PC-9 (cell line): ENCODE measurements at places on chromosomes 2 and 18. TPM values are rescaled to one million over a fixed set of nuclear protein-coding genes. Genes with fewer than 3 reads are reported as not detected.

GRCh38 chr2:213923543-213923942 is 487.3 kb upstream of the VWC2L start:
- no peak overlapping the region for H3K27ac ChIP-seq
- H3K4me3 ChIP-seq: no peak overlapping the region
- no peak for DNase-seq

- no peaks in the 10 kb centered on the region for H3K36me3 ChIP-seq
- peak overlapping the region; percentile 71 for H3K27ac ChIP-seq
- H3K4me3 ChIP-seq: no peak overlapping the region
Observed at GRCh38 chr2:102540882-102541281, 67.9 kb downstream of the SLC9A4 start.

- no peak for DNase-seq
- H3K36me3 ChIP-seq: no peaks in the 10 kb centered on the region
- no peak overlapping the region for H3K27ac ChIP-seq
- H3K4me3 ChIP-seq: no peak overlapping the region
- H3K27me3 ChIP-seq: no peaks in the 10 kb centered on the region
Observed at GRCh38 chr2:235583144-235583543, 89.3 kb downstream of the AGAP1 start.

GRCh38 chr2:85580206-85580605 is 2.8 kb downstream of the VAMP8 start:
- no peak for DNase-seq
- 0 out of 2 replicates have a peak, but pooled peaks cover 7% of the 10 kb centered on the region for H3K36me3 ChIP-seq
- no peak overlapping the region for H3K4me3 ChIP-seq
- H3K27me3 ChIP-seq: no peaks in the 10 kb centered on the region
- H3K4me1 ChIP-seq: peaks cover 30% of the 10 kb centered on the region

The CYS1 gene
- total RNA-seq: 0.43 and 0.61 TPM in 2 replicates

The FASTKD2 gene
- 12.0 and 12.1 TPM in 2 replicates for total RNA-seq

The RSAD2 gene
- not detected in 2 replicates for total RNA-seq

The CNGA3 gene
- total RNA-seq: not detected in 2 replicates

The NMUR1 gene
- not detected in 2 replicates for total RNA-seq

The PLEKHH2 gene
- 1.6 and 2.3 TPM in 2 replicates for total RNA-seq

The HOXD12 gene
- total RNA-seq: not detected in 2 replicates

The SLC5A7 gene
- not detected in 2 replicates for total RNA-seq

The C2orf78 gene
- total RNA-seq: not detected in 2 replicates

The MYO7B gene
- not detected in 2 replicates for total RNA-seq

The MGAT4A gene
- total RNA-seq: 12.2 and 12.9 TPM in 2 replicates

The TET3 gene
- 17.1 and 19.1 TPM in 2 replicates for total RNA-seq
